Activated T-helper 2 cell treated with anti-CD3 and anti-CD28 coated beads, Interferon-gamma antibody, Interleukin-2, Interleukin-4, amounts not matched to agents 10 μg/mL and 5 μg/mL and 100 μg/mL, durations not matched to agents 14 hours and 24 hours and 36 hours (primary cell): ENCODE measurements at places on chromosomes 1 and 21.

GRCh38 chr21:14119038-14119437 is 91.7 kb downstream of the LIPI start:
- DNase-seq = no peak

GRCh38 chr21:33069994-33070743 is at the start of gene OLIG1:
Gene OLIG1 (plus strand): TSS chr21:33070141. CDS start chr21:33070247, 106 bp downstream.
- DNase-seq = peak; percentile 16

GRCh38 chr1:33234588-33234990 is 21.7 kb upstream of the ZNF362 start:
- DNase-seq = no peak

DNA sequence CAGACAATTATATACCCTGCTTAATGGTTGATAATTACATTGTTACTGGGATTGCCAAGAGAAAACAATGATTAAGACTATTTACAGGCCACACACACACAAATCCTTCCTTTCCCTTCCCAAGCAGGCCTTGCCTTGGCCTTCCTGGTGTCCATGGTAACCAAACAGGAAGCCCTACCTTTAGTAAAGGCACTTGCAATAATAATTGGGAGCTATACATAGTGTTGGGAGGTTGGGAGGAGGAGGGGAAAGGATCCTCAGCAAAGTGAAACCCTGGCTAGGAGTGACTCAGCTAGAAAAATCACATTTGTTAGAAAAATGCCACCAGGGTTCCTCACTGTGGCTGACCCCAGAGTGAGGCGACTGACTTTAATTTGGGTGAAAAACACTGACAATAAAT is 122.3 kb upstream of the ADAR start:
- DNase-seq = no peak
